ENCODE measurements at places on chromosomes 5 and 9. TPM values are rescaled to one million over a fixed set of nuclear protein-coding genes. Genes with fewer than 3 reads are reported as not detected.
A peak's percentile ranks its signal among the peaks of the same experiment; 100 is the strongest.

PTGDS gene
- 10.2 TPM for total RNA-seq

GRCh38 chr5:172902497-172903472 lies 56.4 kb upstream of the RPL26L1 start:
- DNase-seq: peak; percentile 84

DNA sequence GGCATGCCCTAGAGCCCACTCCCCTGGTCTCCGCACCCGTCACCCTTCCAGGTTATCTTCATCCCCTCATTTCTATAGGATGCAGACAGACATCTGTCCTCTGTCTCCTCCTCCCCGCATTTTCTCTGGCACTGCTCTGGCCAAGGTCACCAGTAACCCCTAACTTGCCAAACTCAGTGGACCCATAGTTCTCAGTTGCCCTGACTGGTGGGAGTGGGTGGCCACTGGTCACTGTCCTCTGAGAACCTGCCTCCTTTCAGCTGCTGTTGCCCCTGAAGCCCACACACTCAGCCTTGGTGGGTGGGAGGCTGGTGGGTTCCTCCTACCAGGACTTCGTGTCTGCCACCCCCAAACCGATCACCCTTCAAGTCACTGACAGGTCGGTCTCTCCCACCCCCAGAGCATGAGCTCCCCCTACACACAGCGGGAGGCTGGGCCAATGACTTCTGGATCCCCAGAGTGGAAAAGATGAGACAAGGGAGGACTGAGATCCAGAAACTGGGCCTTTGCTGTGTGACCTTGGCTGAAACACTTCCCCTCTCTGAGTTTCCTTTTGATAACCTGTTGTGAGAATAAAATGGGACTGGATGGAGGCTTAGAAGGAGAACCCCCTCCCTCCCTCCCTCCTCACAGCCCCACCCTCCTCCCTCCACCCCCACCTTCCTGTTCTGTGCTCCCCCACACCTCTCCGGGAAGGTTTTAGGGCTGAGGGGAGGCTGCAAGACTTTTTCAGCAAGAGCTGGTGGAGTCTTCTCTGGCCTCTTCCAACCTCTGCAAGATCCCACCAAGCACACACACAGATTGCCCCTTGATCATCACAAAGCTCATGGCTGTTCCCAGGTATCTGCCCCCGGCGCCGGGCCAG lies 2.4 kb upstream of the DBN1 start:
- no peak for DNase-seq

DNA sequence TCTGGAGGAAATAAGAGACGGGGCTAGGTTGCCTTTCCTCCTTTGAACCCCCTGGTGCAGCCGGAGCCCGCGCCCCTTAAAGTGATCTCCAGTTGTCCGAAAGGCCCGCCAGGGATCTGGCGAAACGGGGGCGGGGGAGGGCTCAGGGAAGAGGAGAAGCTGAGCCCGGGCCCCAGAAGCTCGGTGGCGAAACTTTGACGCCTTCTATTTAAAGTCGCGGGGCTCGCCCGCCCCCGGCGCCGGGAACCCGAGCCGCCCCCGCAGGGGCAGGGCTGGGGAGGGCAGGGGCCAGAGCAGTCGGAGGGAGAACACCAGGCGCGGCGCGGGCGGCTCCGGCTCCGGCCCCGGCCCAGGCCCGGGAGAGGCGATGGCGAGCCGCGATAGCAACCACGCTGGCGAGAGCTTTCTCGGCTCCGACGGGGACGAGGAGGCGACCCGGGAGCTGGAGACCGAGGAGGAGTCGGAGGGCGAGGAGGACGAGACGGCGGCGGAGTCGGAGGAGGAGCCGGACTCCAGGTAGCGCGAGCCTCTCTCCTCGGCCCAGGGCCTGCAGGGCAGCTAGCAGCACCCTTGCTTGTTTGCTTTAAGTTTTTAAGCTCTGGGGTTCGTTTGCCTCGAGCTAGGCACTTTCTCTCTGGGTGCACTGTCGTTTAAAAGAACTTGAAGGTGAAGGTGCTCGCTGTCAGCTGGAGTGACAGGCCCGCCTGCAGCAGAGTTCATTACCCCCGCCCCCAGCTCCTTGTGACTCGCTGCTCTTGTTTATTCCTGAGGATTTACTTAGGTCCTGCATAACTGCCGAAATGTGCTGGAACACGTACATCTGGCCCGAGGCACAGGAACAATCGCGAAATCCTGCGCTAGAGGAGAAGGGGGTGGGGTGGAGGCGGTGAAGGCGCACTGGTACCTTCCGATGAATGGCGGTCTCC lies at the start of gene CMYA5:
CMYA5 (plus strand) TSS at position 296 of the 926 bp plus-strand sequence; CDS start at position 368, 72 bp downstream.
- DNase-seq: peak; percentile 80

GRCh38 chr9:37002413-37003217 lies 31.5 kb downstream of the PAX5 start:
- DNase-seq: no peak

DNA sequence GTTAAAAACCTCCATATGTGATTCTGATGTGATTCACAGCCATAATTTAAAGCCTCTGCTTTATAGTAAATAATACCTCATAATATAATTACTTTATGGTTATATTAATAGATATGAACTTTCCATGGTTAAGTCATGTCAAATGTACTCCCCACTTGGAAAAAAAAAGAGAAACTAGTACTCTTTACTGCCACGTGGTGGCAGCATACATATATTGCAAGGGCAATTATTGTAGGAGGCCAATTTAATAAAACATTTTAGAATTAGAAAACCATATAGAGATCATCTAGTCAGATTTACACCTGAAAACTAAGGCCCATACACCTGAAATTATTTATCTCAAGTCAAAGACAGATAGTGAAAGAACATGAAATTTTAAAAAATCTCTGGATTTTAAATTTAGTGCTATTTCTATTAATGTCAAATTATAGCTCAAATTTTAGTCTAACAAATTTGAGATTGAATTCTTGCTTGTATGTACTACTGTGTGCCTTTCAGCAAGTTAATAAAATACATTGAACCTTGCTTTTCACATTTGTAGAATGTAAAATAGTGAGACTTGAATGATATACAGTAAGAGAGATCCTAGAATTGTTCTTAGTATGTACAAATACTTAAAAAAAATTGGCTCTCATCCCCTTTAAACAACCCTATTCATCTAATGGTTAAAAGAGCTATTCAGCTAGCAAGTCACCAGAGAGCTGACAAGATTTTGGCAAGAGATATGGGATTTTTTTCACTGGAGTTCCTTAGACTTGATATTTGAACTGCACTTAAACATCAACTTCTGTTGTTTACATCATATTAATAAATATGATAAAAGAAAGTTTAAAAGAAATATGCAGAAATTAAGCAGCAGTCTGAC lies 603.8 kb downstream of the TLE4 start:
- peak; percentile 64 for DNase-seq

MAST4 gene
- total RNA-seq: 44.4 TPM

DNA sequence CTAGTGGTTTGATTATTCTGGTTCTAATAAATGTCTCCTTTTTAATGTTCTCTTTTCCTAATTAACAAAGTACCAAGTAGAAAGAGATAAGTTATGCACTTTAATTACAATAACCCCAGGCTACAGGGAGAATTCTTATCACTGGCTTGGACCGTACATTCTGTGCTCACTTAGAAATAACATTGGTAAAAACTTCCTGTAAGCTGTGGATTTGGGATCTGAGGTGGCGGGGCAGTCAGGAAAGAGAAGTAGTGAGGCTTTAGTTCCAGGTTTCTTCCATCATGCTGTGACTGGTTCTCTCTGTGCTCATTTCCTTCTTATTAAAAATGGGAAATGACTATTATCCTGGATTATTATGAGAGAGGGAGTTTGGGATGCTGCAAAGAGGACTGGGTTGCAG lies 142.0 kb downstream of the EGFLAM start:
- no peak for DNase-seq

FCN1 gene
- 9.3 TPM for total RNA-seq

DNA sequence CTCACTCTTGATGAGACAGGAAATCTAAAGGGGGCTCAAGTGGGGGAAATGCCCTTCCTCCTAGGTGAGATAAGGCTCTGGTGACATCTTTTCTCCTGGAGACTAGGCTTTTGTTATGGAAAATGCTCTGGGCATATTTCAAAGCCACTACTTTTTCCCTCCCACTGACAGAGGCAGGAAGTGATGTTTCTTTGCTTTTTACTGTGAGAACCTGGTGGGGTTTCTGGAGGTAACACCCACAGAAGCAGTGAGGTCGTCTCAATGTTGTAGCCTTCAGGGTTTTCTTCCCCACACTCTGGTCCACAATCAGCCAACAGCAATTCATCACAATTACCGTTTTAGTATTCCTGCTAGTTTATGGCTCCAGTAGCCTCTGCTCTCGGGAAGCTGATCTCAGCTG lies 41.4 kb upstream of the FAM240B start:
- no peak for DNase-seq

DNA sequence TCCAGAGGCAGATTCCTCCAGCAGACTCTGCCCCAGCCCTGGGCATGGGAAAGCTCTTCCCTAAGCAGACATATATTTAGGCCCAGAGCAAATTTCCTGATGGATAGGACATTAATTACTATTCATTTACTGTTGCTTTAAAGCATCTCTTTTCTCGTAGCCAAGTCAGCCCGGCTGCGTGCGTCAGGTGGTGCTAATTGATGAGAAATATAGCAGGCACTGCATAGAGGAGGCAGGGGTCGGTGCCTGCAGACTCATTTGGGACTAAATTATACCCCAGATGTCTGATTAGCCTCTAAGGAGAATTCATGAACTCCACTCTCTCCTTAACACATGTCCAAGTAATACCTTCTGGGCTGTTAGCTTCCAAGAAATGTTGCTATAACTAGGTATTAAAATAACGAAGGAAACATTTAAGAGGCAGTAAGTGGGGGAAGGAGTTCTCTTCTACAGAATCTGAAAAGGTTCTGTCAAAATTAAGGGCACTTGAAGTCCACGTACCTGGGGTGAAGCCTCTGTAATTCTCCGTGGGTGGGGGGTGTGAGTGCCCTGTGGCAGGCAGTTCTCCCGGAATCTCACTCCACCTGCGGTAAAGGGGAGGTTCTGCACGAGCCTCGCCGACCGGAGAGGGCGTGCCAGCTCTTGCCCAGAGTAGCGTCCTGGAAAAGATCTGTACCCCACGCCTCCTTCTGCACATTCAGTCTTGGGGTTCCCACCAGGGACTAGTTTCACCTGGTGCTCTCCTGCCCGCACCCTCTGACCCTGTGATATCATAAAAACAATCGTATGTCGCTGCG lies 115.9 kb upstream of the FCN2 start:
- no peak for DNase-seq

DNA sequence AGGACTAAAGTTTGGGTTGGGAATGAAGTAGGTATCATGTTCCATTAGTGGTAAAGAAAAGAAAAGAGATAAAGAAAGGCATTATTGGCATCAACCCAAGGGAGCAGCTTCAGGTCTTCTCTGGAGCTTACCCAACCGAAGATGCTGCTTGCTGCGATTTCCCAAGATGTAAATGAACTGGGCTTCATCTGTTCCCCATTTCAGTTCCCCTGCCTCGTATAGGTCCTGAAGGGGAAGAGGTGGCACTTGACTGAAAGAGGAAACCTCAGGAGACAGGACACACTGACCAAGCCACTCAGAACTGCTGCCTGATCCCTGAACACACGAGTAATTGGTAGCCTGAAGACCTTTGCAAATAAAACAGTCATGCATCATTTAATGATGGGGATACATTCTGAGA lies 24.6 kb downstream of the ANXA6 start:
- DNase-seq: no peak

All from tongue (tissue), 3 donors.